ENCODE measurements at places on chromosomes 11 and 22. TPM values are rescaled to one million over a fixed set of nuclear protein-coding genes. Genes with fewer than 3 reads are reported as not detected.

DNA sequence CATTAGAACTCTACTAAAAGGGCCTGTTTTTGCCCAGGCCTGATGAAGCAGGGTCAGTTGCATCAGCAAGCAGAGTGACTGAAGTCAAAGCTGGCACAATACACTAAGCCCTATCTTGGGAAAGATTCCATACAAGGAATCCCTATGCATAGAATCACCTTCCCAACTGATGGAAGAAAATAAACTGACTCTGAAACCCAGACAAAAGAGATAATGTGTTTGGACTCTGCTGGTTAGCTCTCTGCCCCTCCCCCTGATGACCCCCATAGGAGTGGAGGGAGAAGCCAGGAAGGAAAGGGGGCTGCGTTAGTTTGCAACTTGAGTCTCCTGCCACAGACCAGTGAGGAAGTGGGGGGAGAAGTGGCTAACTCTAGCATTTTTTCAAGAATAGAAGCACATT is 32.9 kb downstream of the GALNT18 start:
- DNase-seq = no peak

DNA sequence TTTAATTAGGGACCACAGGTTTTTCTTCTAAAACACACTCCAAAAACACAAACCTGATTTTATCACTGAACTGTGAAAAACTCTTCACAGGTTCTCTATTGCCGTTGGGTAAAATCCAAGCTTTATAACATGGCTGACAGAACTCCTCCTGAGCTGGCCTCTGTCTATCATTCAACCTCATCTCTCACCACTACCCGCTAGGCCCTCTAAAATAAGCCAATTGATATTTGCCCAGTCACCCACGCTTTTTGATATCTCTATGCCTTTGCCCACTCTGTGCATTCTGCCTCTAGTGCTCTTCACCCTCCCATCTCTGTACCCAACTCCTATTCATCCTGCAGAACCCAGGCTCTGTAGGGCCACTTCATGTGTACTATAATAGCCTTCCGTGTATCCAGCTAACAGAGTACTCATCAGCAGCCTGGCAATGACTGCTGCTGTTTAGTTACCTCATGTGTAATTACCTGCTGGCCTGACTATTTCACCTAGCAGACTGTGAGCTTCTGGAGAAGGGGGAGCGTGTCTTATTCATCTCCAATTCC is 1.1 kb upstream of the CNGA4 start:
- DNase-seq = no peak

GRCh38 chr11:44833877-44834452 is 107.2 kb downstream of the TSPAN18 start:
- no peak for DNase-seq

- no peak for DNase-seq
Observed at GRCh38 chr11:92443199-92443598, 218.6 kb downstream of the FAT3 start.

GRCh38 chr11:67997475-67997921 is 6.4 kb downstream of the UNC93B1 start:
- no peak for DNase-seq

CRYBB1 gene
- total RNA-seq = 0.11 TPM

MUC5AC gene
- total RNA-seq = not detected

Measured in cardiac muscle cell (in vitro differentiated cells and primary cell).